ENCODE measurements at places on chromosomes 16 and 17. TPM values are rescaled to one million over a fixed set of nuclear protein-coding genes. Genes with fewer than 3 reads are reported as not detected.

The MMP2 gene
- 74.4 TPM for total RNA-seq

The NPB gene
- total RNA-seq, result 3.3 TPM

The TBC1D3E gene
- not detected for total RNA-seq

The LITAFD gene
- total RNA-seq, result not detected

The CISD3 gene
- total RNA-seq, result 6.7 TPM

The KIF2B gene
- total RNA-seq, result not detected

The CPHXL2 gene
- not detected for total RNA-seq

The AXIN2 gene
- total RNA-seq, result 64.8 TPM

The COPZ2 gene
- total RNA-seq, result not detected

The PDILT gene
- not detected for total RNA-seq

The ACSM2A gene
- total RNA-seq, result not detected

The PRSS33 gene
- not detected for total RNA-seq

The MEFV gene
- total RNA-seq, result not detected

The NECAB2 gene
- 4.1 TPM for total RNA-seq

Measured in endodermal cell (in vitro differentiated cells).